ENCODE measurements at places on chromosomes 13 and 19.

DNA sequence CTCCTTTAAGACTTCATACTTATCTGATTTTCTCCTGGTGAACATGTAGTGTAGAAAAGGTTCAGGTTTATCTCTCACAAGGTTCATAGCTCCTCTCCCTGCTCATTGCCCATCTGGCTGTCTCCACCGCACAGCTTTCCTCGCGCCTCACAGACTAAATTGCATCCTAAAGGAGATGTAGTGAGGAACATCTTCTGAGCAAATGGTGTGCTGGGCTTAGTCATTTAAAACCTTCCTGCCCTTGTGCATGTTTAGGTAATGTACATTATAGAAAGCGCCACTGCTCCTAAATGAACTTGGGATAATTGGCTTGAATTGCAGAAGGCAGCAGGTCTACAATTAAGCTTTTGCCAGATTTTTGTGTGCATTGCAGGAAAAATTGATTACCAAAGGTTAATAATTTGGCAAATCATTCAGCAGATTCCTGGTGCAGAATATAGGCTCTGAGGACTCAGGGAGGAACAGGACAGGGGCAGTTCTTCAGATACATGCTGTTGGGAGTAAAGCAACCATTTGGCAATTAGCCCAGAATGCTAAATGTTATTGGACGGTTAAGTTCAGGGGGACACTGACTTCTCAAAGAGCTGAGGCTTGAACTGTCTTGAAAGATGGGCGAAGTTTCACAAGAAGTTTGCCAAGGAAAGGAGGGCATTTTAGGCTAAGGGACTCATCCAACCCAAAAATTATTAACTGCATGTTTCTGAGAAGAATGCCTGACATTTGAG lies 108.4 kb upstream of the CLDN10 start:
- no peak for DNase-seq

DNA sequence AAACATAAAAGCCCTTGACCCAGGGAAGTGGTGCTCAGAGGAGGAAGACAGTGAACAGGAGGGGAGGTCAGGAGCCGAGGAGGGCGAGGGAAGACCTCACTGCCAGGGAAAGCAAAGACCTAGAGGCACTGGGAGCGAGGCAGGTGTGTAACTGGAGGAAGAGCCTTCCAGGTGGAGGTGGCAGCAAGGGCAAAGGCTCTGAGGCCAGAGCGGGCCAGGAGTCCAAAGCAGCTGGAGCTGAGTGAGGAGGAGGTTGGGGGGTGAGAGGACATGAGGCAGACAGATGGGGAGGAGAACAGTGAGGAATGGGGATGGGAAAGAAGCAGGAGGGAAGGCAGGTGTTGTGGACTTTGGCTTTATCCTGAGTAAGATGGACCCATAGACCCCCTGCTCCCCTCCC lies 3.7 kb downstream of the UPK1A start:
- no peak for DNase-seq

GRCh38 chr19:10418235-10418484 lies 2.2 kb upstream of the PDE4A start:
- no peak for DNase-seq

GRCh38 chr13:113835461-113836270 lies 28.2 kb downstream of the GAS6 start:
- no peak for DNase-seq
